Placental pericyte (primary cell): ENCODE measurements at places on chromosomes 1 and 21. TPM values are rescaled to one million over a fixed set of nuclear protein-coding genes. Genes with fewer than 3 reads are reported as not detected.

Gene COL16A1
- total RNA-seq, result 101 and 309 TPM in 2 replicates

Gene IL10
- 0.22 and 0.86 TPM in 2 replicates for total RNA-seq

Gene ERICH3
- not detected in 2 replicates for total RNA-seq

Gene C1QTNF12
- total RNA-seq, result 0.44 and 1.3 TPM in 2 replicates

Gene SLAMF6
- total RNA-seq, result not detected in 2 replicates

Gene CYP4Z1
- total RNA-seq, result not detected in 2 replicates

Gene PCP4L1
- total RNA-seq, result not detected in 2 replicates

Gene MT1HL1
- total RNA-seq, result not detected in 2 replicates

Gene TACSTD2
- 0.22 and 1.1 TPM in 2 replicates for total RNA-seq

Gene PYGO2
- total RNA-seq, result 18.8 and 20.4 TPM in 2 replicates

Gene LAX1
- total RNA-seq, result under 0.01 TPM in 1 of 2 replicates, not detected in the other

Gene FABP3
- total RNA-seq, result 15.2 and 263 TPM in 2 replicates

Gene BRDT
- 0.22 and 2.1 TPM in 2 replicates for total RNA-seq

Gene KRTAP6-2
- not detected in 2 replicates for total RNA-seq

Gene KCNJ15
- total RNA-seq, result 1.8 and 6.0 TPM in 2 replicates

Gene PTGFR
- 4.6 and 9.3 TPM in 2 replicates for total RNA-seq

Gene TNFRSF14
- total RNA-seq, result 19.5 and 31.1 TPM in 2 replicates

Gene UBR4
- total RNA-seq, result 212 and 221 TPM in 2 replicates

Gene CSF1
- 28.8 and 148 TPM in 2 replicates for total RNA-seq

Gene S100A12
- not detected in 2 replicates for total RNA-seq

Gene RHD
- total RNA-seq, result not detected in 2 replicates

Gene SFN
- total RNA-seq, result 0.44 and 1.0 TPM in 2 replicates

Gene SYT11
- total RNA-seq, result 15.8 and 29.3 TPM in 2 replicates

Gene NBPF9
- 21.2 and 24.7 TPM in 2 replicates for total RNA-seq

Gene CFHR5
- not detected in 2 replicates for total RNA-seq

Gene CCDC185
- not detected in 2 replicates for total RNA-seq

Gene AIM2
- 0.43 and 0.44 TPM in 2 replicates for total RNA-seq

Gene MX2
- 2.0 TPM in 2 replicates for total RNA-seq

Gene MFSD2A
- 11.9 and 25.2 TPM in 2 replicates for total RNA-seq

Gene HPCA
- total RNA-seq, result not detected in 2 replicates

Gene HTR1D
- total RNA-seq, result 1.1 and 4.0 TPM in 2 replicates

Gene GOLT1A
- total RNA-seq, result not detected in 2 replicates

Gene SPTA1
- total RNA-seq, result not detected in 2 replicates

Gene SLC45A3
- total RNA-seq, result 5.7 and 11.9 TPM in 2 replicates

Gene RNU1-1
- total RNA-seq, result under 0.01 TPM in 2 replicates

Gene PCAT6
- total RNA-seq, result 0.86 TPM in 1 of 2 replicates, not detected in the other

Gene GNG4
- total RNA-seq, result 0.44 and 3.4 TPM in 2 replicates

Gene RHBDL2
- 0.44 and 0.57 TPM in 2 replicates for total RNA-seq

Gene ATP1A4
- total RNA-seq, result not detected in 2 replicates

Gene LEFTY2
- not detected in 2 replicates for total RNA-seq

Gene AKR7A3
- 0.29 and 0.66 TPM in 2 replicates for total RNA-seq

Gene CDC20
- total RNA-seq, result 3.7 and 179 TPM in 2 replicates

Gene SH2D5
- 6.7 and 13.8 TPM in 2 replicates for total RNA-seq

Gene UQCRHL
- total RNA-seq, result 0.72 and 2.0 TPM in 2 replicates

Gene B3GALT2
- total RNA-seq, result under 0.01 and 0.86 TPM in 2 replicates

Gene PTGS2
- total RNA-seq, result 113 and 326 TPM in 2 replicates

Gene TFAP2E
- under 0.01 TPM in 1 of 2 replicates, not detected in the other for total RNA-seq

Gene CLCNKA
- total RNA-seq, result 0.14 and 0.22 TPM in 2 replicates

Gene TTLL7
- total RNA-seq, result 9.6 and 15.9 TPM in 2 replicates

Gene NAXE
- 41.8 and 56.4 TPM in 2 replicates for total RNA-seq

Gene ZBTB8B
- not detected in 2 replicates for total RNA-seq

Gene NCF2
- total RNA-seq, result 0.14 TPM in 1 of 2 replicates, not detected in the other

Gene ADSS2
- 42.0 and 60.3 TPM in 2 replicates for total RNA-seq

Gene KCNQ4
- under 0.01 TPM in 1 of 2 replicates, not detected in the other for total RNA-seq
